ENCODE measurements at places on chromosomes 5 and 9.

DNA sequence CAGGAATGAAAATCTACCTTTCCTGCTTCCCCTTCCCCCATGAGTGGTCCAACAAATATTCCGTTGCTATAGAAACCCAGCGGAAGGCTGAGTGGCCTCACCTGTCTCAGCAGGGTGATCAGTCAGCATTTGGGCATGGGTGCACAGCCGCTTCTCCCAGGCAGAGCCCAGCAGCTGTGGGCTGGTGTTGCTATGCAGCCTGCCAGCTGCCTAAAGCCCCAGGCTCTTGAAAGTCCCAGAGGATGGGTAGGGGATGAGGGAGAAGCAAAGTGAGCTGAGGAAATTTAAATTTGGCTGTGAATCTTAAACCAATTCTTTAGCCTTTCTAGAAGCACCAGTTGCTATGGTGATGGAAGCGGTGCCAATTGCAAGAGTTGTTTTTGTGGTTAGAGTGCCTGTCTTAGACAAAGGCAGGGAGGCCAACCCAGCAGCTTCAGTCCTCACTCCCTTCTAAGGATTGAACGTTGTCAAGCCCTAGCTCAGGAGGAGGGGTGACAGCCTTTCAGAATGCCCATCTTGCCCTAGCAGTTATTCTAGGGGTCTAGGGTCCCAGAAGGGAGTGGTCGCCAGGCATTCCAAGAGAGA, 151.5 kb upstream of the PITX1 start:
- DNase-seq, result no peak

DNA sequence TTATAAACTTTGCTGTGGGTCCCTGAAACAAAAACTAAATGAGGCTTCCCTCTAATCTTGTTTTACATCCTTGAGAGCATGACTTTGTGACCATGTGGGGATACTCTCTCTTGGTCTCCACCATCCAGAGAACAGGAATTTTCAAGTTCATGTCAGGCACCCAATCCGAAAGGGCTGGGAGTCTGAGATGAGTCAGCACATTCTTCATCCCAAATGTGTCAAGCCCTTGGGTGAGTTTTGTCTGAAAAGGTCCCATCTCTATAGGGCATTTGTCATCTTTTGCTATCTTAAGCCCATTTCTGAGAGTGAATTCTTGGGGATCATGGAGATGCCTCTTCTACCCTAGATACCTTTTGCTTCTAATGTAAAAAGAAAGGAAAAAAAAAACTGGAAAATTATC, 26.9 kb upstream of the RAPGEF6 start:
- no peak for DNase-seq

DNA sequence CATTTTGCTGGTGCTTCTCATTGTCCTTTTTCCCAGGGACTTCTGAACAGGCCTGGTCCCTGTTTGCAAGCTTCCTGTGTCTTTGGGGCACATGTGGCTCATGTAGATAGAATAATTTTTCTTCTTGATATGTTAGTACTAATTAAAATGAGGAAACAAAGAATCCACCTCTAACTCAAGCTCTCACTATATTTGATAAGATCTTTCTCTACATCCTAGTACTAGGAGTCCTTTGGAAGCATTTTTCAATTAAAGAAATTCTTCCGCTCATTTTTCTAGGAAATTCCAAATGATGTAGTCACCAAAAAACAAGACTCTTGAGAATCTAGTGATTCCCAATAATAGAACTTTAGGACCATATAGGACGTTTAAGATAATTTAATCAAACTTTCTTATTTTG, 165.3 kb downstream of the SEC61B start:
- no peak for DNase-seq

GRCh38 chr5:65727491-65728156, 5.6 kb downstream of the NLN start:
- DNase-seq, result no peak

GRCh38 chr5:15835514-15835913, 335.5 kb downstream of the FBXL7 start:
- no peak for DNase-seq

GRCh38 chr5:176401281-176402205, 13.0 kb downstream of the HIGD2A start:
- no peak for DNase-seq

DNA sequence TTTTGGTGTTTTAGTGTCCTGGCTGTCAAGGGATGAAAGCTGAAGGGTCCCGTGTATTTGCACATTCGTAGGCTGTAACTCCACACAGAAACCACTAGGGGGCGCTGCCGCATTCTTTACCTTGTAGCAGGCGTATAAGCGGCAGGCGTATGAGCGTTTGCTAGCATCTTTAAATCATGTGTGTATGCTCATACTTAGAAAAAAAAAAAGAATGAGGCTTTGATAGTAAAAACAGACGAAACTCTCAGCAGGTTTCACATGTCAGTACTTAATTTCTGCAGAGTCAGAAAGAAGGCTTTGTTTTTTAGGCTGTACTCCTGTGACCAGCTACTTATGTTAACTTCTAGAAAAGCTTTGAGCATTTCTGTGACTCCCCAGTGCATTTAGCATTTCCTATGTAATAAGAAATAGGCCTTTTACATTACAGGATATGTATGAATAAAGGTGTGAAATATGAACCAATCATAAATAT, 218.8 kb upstream of the ADAMTSL1 start:
- DNase-seq, result peak; percentile 33

- no peak for DNase-seq
Observed at GRCh38 chr9:87259543-87260518, 237.8 kb upstream of the DAPK1 start.

GRCh38 chr9:27065288-27065687, 43.7 kb upstream of the TEK start:
- no peak for DNase-seq

- DNase-seq, result no peak
Observed at GRCh38 chr9:131015876-131016397, 7.0 kb downstream of the LAMC3 start.

DNA sequence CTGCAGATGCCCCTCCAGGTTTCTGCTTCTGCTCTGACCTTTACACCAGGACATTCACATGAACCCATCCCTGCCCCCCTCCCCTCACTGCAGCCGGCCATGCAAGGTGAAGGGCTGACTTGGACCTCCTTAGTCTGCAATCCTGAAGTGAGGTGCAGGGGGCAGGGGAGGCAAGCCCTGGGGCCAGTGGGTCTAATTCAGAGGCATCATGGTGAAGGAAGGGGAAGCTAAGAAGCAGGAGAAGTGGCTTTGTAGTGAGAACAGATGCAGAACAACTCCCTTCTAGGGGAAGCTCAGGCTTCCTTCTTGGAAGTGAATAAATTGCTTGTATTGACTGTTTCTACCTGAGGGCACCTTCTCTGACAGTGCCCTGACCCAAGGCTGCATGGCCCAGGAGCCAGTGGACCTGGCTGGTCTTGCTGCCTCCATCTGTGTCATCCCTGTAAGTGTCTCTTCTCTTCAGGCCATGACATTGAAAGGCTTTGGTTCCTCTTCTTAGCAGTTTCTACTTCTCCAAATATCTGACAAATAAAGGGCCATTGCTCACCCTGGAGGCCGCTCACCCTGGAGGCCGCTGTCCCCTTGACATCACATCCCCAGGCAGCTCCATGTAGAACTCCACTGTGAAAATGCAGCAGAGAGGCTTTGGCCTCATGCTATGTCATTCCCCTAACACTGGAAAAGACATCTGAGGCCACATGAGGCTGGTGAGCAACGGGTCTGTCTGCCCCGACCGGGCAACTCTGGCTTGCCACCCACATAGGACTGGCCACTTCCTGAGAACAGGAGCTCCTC, 55.3 kb downstream of the GADD45G start:
- no peak for DNase-seq

GRCh38 chr9:125748446-125749099, 1.4 kb downstream of the PBX3 start:
- DNase-seq, result no peak

DNA sequence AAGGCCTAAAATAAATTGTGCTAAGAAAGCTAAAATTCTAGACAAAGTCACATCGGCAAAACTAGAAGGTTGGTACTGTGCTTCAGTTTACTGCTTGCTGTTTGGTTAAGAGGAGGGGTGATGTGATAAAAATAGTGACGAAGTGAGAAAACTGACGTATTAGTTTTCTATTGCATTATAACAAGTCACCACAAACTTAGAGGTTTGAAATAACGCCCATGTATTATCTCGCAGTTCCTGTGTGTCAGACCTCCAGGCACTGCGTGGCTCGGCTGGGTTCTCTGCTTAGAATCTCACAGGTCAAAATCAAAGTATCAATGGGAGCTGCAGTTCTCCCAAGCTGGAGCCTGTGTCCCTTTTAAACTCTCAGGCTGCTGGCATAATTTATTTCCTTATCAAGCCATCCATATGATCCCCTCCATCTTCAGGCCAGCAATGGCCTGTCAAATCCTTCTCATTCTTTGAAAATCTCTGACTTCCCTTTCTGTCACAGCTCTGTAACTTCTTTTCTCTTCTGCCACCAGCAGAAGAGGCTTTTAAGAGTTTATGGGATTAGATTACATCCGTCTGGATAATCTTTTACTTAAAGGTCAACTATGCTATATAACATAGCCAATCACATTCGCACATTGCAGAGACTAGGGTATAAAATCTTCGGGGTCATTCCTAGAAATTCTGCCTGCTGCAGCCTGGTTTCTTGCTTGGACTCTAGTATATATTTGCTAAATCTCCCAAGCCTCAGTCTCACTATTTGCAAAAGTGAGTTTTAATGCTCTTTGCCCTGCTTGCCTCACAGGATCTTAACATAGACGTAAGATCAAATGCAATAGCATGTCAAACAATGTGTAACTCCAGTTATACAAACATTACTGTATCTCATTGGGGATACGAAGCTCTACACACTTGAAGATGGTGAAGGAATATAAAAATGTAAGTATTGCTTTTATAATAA, 104.0 kb upstream of the CDKN2B start:
- DNase-seq, result no peak

GRCh38 chr9:70634696-70635095, 220.2 kb upstream of the KLF9 start:
- no peak for DNase-seq

GRCh38 chr5:141717043-141717442, 35.0 kb upstream of the ARAP3 start:
- DNase-seq, result no peak

DNA sequence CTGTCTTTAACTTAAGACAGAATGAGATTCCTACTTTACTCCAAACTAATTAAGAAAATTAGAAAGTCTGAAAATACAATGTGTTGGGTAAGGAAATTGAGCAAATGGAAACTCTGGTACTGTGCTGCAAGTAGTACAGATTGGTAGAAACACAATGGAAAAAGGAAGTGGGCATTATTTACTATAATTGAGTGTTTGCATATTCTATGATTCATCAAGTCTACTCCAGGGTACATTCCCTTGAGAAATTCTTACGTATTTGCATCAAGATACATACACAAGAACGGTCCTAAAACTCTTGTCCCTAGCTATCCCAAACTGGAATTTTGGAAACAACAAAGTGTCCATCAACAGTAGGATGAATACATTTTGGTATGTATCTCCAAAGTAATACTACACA, 123.5 kb upstream of the TARS1 start:
- DNase-seq, result no peak

DNA sequence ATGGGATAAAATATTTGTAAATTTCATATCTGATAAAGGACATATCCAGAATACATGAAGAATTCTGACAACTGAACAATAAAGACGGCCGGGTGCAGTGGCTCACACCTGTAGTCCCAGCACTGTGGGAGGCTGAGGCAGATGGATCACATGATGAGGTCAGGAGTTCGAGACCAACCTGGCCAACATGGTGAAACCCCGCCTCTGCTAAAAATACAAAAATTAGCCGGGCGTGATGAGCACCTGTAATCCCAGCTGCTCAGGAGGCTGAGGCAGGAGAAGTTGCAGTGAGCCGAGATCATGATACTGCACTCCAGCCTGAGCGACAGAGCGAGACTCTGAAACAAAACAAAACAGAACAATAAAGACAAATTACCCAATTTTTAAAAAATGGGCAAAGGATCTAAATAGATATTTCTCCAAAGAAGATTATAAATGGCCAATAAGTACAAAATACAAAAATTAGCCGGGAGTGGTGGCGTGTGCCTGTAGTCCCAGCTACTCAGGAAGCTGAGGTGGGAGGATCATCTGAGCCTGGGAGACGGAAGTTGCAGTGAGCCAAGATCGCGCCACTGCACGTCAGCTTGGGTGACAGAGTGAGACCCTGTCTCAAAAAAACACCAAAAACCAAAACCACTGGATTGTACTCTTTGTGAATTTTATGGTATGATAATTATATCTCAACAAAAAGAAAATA, 9.6 kb upstream of the NSD1 start:
- DNase-seq, result no peak

- DNase-seq, result no peak
Observed at GRCh38 chr5:58456026-58456425, 3.9 kb downstream of the PLK2 start.

DNA sequence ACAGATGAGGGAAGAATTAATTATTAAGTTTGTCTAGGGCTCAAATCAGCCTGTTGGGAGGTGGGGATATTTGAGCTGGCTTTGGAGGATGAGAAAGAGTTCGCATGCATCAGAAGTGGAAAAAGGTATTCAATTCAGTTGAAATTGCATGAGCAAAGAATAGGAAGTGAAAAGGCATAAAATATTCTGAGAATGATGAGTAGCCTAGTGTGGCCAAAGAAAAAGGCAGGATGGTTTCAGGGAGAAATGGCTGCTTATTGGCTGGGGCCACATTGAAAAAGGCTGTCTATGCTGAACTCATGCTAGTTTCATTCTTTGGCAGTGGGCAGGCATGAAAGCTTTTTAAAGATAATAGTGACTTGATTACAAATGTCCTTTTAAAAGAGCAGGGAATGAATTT, 235.4 kb upstream of the RIOK2 start:
- DNase-seq, result no peak

DNA sequence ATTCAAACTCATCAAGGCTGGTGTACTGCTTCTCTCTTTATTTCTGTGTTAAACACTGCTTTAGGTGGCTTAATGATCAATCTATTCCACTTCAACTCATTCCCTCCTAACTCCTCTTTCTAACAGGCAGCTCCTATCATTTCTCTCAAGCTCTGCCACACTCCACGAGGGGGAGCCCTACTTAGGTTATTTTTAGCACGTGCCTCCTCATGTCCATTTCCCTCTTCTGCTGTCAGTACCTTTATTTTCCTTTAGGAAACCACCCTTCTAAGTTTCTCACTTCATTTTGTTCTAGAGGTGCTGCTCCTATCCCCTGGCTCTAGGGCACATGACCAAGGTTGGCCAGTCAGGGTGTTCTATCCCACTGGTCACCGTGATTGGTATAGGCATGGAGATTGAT, 6.7 kb upstream of the BRINP1 start:
- no peak for DNase-seq
